ENCODE measurements at places on chromosomes 3 and 15.

GRCh38 chr3:159371961-159372360 lies 570.1 kb downstream of the MFSD1 start:
- DNase-seq = no peak

- no peak for DNase-seq
Measured at GRCh38 chr3:168156479-168156878, 60.8 kb upstream of the GOLIM4 start.

DNA sequence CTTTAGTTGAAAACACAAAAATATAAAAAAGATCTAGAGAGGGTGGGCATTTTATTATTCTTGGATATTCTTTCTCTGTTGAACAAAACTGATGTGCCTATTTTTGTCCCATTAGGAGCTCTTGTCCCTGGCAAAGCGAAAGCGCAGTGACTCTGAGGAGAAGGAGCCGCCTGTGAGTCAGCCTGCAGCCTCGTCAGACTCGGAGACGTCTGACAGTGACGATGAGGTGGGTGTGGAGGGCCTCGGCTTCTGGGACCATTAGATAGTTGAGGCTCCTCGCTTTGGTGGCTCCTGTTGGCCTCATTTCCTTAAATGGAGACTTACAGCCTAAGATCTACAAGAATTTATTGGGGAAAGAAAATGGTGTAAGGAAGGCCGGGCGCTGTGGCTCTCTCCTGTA lies 21.3 kb downstream of the RTF1 start:
- DNase-seq = no peak

DNA sequence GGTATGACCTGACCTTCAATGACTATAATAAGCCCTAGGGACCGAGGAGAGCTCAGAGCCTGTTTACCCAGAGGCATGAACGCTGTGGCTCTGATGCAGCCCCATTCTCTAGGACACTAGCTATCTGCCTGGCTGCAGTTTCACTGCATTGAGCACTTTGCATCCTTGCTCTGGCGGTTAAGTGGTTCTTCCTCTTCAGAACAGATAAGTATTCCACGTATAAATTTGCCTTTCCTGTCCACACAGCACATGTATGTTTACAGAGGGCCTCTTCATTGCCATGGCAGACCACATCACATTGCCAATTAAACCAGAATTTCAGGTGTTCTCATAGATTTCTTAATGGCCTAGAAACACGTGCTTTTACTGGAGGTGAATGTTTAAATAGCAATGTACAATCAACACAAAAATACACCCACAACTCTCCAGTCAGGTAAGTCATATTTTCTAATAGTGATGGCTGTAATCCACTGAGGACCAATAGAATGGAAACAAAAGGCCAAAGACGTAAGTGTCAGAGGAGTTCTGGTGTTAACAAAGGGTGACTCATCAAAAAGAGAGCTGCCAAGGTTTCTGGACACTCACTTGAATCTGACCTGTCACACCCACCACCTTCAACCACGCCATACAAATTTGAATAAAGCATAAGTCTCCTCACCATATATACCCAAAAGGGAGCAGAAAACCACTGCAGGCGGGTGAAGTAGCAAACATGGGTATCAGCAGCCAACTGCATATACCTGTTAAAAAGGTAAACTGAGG lies 553.4 kb downstream of the OCA2 start:
- DNase-seq = no peak

GRCh38 chr3:165852711-165853110 lies 15.5 kb upstream of the BCHE start:
- DNase-seq = no peak

- no peak for DNase-seq
Measured at GRCh38 chr15:60121845-60122244, 117.7 kb downstream of the FOXB1 start.

DNA sequence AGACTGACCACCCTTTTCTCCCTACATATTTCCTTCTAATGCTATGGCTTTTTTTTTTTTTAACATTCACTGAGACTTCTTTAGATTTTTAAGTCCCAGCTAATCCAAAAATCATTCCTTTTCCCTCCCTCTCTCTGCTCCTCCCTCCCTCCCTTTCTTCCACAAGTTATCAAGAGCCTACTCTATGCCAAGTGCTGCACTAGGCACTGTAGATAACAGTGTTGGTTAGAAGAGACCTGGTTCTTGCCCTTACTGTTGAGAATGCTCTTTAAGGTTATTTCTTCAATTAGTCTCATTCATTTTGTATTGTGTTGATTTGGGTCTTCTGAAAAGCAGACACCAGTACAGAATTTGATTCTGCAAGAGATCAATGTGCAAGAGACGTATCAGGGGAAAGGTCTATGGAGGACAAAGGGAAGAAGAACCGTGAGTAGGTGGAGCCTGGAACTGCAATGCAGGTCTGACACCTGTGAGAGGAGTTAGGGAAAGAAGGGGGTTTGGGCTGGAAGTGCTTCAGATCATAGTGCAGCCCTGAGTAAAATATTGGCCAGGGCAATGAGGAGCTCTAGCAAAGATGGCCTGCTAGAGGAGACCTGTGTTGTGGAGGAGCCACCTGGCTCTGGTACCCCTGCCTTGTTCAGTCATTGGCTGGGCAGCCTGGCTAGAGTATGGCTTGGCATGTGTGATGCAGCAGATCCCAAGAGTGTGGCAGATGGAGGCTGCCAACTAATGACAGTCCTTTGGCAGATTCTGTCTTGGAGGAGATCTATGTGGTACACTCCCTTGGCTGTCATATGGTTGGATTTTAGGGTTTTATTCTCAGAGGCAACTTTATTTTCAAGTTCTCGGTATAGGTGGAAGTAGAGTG lies 9.7 kb upstream of the PCOLCE2 start:
- no peak for DNase-seq

DNA sequence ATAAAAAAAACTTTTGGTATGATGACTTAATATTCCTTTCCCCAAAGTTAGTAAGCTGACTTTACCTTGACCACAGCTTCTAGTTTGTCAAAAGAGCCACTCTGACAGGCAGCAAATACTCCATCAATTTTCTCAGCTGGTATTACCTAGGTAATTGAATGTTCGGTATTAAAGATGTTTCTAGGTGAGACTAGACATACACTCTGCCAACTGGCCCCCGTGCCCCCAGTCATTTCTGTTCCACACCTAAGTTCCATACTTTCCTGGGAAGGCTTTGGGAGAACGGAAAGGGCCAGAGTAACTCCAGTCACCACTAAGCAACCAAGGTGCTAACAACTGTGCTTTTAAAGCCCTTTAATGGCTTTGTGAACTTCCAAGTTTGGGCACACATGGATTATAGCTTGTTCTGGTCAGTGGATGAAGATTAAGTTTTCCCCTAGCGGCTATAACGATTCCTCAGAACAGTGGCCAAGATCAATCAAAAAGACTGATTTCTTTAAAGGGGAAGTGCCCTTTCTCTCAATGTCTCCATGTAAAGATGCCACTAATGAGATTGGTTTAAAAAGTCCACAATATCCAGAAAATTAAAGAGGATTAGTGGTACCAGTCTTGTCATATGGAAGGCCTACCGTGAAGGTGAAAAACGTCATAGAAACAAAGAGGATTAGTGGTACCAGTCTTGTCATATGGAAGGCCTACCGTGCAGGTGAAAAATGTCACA lies 7.0 kb downstream of the EIF4A2 start:
- no peak for DNase-seq

- no peak for DNase-seq
Measured at GRCh38 chr3:12468757-12469156, 15.5 kb upstream of the TSEN2 start.

DNA sequence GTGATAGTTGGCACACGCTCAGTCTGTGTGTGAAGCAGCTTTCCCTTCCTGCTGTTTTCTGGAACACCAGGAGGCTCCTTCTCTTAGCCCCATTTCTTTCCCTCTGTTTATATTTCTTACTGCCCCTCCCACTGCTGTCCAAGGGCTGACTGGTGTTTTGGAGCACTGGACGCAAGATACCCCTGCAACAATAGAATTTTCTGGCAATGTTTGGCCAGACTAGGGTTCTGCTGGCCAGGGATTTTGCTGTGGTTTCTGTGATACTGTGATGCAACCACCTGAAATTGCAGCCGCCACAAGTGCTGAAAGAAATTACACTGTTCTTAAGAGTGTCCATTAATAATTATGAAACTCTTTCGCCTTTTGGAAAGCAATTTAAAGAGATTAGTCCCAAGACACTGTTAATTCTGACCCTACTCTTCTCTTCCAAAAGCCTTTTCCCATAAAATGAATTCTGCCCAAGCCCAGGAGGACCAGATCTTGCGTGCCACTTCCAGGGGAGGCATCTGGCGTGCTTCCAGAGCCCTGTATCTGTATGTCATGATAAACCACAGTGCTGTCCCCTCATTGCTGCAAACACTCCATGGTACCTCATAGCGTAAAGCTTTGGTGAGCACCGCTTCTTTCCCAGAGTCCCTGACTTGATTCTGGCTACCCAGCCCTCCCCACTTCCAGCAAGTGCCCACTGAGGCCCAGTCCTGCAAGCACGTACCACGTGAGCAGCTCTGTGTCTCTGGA lies 159.4 kb upstream of the CHRM5 start:
- no peak for DNase-seq
